ENCODE measurements at places on chromosomes 6 and 20. TPM values are rescaled to one million over a fixed set of nuclear protein-coding genes. Genes with fewer than 3 reads are reported as not detected.

DNA sequence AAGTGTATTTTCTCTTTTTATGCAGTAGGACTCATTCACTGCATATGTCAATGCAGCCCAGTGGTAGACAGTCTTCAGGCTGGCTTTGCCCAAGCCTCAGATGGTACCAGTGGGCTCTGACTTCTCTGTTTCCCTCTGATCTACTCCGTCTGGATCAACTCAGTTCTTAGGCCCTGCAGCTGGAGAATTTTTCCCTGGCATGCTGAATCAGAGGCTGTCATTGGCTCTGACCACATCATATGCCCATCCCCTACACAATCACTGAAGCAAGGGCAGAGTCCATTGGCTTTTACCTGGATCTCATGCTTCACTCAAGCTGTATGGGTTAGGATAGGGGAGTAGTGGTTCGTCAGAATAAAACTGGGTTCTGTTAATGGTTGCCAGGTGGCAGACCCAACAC is 57.8 kb downstream of the KIZ start:
- peaks cover 2% of the 10 kb centered on the region for H3K4me1 ChIP-seq
- DNase-seq, result no peak
- H3K27me3 ChIP-seq, result no peaks in the 10 kb centered on the region
- H3K27ac ChIP-seq, result no peak overlapping the region
- H3K36me3 ChIP-seq, result peaks cover 25% of the 10 kb centered on the region

DNA sequence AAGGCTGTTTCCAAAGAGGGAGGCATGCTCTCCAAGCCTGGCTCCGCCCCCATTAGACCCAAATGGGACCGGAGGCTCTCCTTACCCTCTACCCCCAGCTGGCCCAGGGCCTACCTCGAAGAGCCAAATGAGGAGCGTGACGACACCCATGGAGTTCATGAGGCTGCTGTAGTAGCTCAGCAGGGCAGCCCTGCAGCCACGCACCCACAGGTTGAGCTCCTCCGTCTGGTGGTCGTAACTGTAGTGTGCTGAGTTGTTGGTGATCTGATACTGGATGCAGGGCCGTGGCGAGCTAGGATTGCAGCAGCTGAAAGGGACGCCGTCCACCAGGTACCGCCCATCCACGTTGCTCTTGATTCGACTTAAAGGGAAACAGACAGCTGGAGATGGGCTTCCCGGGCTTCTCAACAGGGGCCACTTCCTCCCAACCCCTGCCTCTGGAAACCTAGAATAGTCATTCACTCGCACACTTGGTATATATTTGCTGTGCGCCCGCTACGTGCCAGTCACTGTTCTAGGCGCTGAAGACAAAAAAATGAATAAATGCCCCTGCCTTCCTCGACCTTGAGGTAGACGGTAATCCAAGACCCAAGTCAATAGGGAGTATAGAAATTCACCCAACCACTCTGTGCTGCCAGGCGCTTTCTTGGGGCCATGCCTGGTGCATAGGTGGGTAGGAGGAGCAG is 18.0 kb downstream of the PRPH2 start:
- no peaks in the 10 kb centered on the region for H3K4me1 ChIP-seq
- no peak overlapping the region for H3K27ac ChIP-seq
- no peak overlapping the region for H3K4me3 ChIP-seq

The MUC22 gene
- not detected for total RNA-seq

- H3K4me3 ChIP-seq, result no peak overlapping the region
- H3K36me3 ChIP-seq, result peaks cover 25% of the 10 kb centered on the region
- no peak for DNase-seq
- peak overlapping the region; percentile 79 for H3K27ac ChIP-seq
- H3K27me3 ChIP-seq, result no peaks in the 10 kb centered on the region
These were observed 16.2 kb downstream of the HLA-DPB1 start for GRCh38 chr6:33091957-33092356.

DNA sequence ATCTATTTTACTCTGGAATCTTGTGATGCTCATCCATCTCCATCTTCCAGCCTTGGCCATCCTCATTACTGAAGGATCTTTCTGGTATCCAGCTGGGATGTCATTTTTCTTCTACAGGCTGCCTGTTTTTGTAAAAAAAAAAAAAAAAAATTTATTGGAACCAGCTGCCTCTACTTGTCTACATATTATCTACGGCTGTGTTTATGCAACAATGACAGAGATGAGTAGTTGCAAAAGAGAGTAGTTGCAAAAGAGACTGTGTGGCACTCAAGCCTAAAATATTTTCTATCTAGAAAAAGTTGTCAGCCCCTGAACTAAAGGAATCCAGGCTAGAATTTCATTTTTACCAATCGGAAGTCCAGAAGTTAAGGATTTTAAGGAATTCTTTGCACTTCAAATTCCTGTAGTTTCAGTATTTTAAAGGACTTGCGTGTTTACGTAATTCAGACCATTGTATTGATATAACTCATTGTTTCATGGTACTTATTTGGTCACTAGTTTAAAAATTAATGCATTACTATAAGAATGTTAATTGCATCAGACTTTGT is 38.6 kb upstream of the PLCG1 start:
- H3K4me1 ChIP-seq, result no peaks in the 10 kb centered on the region
- H3K27me3 ChIP-seq, result no peaks in the 10 kb centered on the region
- H3K27ac ChIP-seq, result no peak overlapping the region

The SNPH gene
- 0.86 TPM for total RNA-seq

The DDX27 gene
- total RNA-seq, result 76.5 TPM
